CD4-positive, alpha-beta T cell treated with Interleukin-17A for 1 hour (primary cell): ENCODE measurements at places on chromosomes 1 and 21.

DNA sequence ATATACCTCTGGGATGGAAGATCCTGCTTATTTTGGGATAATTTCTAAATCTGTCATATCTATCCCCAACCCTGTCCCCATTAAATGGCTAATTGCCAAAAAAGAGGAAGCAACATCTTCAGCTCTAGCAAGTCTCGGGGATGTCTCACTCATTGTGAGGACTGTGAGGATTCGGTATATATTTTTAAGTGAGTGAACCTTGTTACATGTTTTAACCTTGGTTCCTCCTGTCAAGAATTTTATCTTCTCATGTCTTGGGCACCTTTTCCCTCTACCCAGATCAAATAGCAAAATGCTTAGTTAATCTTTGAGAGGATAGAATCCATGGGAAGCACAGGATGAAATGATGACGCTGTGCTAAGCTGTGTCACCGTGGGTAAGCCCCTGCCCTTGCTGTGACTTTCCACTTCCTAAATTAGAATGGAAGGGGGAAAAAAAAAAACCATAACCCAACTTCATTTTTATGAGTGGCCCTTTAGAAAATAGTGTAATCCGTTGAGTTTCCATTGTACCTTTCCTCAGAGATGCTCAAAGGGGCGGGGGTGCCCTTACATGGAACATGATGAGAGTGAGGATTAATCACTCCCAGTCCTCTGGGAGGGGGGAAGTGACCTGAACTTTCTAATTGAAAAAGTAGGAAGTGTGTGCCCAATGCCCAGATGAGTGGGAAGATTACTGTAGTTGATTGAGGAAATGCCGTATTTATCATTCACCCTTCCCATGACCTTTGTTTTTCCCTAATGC is 7.6 kb downstream of the ATP1A1 start:
- no peak for DNase-seq

DNA sequence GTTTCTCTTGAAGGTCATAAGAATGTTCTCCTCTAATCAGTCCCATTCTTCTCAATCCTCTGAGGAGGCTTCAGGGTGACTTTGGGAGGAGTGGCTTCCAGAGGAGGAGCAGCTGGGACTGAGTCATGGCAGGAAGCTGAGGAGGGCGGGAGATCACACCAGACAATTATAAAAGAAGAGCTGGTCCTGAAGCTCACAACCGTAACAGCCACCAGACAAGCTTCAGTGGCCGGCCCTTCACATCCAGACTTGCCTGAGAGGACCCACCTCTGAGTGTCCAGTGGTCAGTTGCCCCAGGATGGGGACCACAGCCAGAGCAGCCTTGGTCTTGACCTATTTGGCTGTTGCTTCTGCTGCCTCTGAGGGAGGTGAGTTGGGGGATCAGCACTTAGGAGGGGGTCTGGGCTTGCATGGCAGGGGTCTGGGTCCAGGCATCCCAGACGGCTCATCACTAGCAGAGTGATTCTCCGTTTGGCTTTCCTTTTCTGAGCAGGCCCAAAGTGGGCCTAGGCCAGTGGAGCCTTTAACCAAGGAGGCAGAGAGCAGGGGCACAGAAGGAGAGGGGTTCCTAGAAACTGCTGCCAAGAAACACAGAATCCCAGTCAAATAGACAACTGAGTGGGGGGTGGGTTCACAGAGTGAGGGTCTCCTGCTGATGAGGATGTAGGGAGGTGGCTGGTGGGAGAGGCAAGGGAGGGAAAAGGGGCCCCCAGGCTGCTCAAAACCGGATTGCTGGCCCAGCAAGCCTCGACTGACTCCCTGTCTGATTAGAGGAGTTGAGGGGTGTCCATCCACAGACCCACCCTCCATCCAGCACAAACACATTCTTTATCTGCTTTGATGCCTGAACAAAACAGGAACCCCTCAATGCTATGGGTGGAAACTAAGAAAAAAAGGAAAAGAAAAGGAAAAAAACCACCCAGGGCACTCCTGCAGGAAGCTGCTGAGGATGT is at the start of gene ECM1:
Gene ECM1, plus strand, starts transcription at position 198 of the 953 bp plus-strand sequence. Its CDS starts 101 bp downstream, at position 299.
- no peak for DNase-seq

- DNase-seq, result no peak
Measured at GRCh38 chr1:109541102-109541501, 1.4 kb downstream of the GPR61 start.

GRCh38 chr1:185438936-185439335 is 121.9 kb upstream of the IVNS1ABP start:
- no peak for DNase-seq

- DNase-seq, result no peak
Measured at GRCh38 chr1:38571726-38572125, 287.8 kb downstream of the RRAGC start.

- no peak for DNase-seq
Measured at GRCh38 chr1:156765666-156766065, 1.7 kb upstream of the PRCC start.

- DNase-seq, result no peak
Measured at GRCh38 chr1:3944578-3945125, 44.6 kb upstream of the C1orf174 start.

GRCh38 chr1:14366091-14367018 is 232.1 kb upstream of the KAZN start:
- DNase-seq, result no peak

- no peak for DNase-seq
Measured at GRCh38 chr1:150516616-150517015, 1.1 kb downstream of the FALEC start.

GRCh38 chr1:56897150-56898004 is 42.8 kb downstream of the C8A start:
- no peak for DNase-seq

- DNase-seq, result no peak
Measured at GRCh38 chr1:67618285-67619018, 66.5 kb upstream of the GADD45A start.

DNA sequence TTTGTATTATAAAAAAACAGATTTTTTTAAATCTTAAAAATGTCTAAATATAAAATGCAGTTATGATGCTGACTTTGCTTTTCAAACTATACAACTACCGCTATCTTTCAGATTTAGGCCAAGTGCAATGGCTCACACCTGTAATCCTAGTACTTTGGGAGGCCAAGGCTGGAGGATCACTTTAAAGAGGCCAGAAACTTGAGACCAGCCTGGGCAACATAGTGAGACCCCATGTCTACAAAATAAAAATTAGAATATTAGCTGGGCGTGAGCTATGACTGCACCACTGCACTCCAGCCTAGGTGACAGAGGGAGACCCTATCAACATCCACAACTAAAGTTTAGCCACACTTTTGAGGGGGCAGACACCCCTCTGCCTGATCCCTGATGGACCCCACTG is 20.3 kb downstream of the ZBTB17 start:
- DNase-seq, result no peak

DNA sequence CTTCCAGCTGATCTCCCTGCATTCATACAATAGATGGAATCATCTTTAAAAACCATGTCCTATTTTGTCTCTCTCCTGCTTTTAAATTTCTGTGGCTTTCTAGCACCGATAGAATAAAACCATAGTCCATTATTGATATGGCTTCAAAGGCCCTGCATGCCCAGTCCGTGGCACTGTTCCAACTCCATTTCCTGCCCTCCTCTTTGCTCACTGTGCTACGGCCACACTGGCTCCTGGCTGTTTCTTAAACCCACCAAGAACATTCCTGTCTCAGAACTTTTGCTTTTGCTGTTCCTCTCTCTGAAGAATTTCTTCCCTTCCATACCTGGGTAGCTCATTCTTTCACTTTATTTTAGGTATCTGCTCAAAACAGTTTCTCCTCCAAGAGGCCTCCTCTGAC is 7.2 kb downstream of the SLAMF1 start:
- DNase-seq, result no peak

- no peak for DNase-seq
Measured at GRCh38 chr1:237269938-237270337, 228.0 kb downstream of the RYR2 start.

GRCh38 chr21:28436286-28436932 is 556.3 kb downstream of the LTN1 start:
- DNase-seq, result no peak

DNA sequence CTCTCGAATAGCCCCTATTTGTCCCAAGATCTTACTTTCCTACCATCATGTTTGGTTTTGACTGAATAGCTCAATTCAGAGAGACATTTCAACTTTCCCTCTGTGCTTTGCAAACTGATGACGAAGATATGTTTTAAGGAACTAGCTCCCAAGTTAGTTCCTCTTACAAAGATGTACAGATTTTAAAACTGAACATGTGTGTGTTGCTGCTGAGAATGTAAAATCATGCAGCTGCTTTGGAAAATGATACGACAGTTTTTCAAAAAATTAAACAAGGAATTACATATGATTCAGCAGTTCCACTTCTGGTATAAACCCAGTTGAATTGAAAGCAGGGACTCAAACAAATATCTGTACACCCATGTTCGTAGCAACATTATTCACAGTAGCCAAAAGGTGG is 33.6 kb downstream of the KIF26B start:
- no peak for DNase-seq

DNA sequence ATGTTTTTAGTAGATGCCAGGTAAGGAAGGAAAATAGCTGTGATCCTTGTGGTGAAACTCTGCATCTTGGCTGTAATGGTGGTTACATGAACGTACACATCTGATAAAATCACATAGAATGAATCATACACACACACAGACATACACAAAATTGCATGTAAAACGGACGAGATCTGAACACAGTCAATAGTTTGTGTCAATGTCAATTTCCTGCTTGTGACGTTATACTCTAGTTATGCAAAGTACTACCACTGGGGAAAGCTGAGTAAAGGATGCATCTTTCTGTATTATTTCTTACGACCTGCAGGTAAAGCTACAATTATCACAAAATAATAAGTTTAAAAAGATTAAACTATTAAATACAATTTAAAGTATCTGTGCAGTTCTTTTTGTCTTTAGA is 493.7 kb upstream of the ZP4 start:
- no peak for DNase-seq

GRCh38 chr1:17849216-17849615 is 94.1 kb downstream of the ACTL8 start:
- DNase-seq, result no peak

- DNase-seq, result no peak
Measured at GRCh38 chr1:185069202-185069772, 23.9 kb downstream of the RNF2 start.

DNA sequence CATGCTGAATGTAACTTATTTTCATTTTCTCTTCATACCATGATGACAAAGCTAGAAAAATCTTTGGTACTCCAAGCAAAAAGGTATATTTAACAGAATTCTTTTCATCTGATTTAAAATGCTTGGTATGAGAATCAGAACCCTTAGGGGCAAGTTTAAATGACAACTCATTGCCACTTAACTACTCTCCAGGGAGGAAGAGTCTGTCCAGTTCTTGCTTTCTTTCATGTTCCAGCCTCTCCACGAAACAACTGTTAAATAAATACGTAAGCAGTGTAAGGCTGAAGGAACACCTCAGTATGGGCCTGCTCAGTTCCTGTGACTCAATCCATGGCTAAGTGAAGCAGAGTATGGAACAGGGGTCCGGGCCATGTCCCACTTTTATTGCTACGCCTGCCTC is 1.6 kb downstream of the LCE2A start:
- DNase-seq, result no peak

GRCh38 chr1:174769961-174770549 is 229.7 kb upstream of the CACYBP start:
- peak; percentile 70 for DNase-seq

GRCh38 chr1:208533746-208534598 is 289.8 kb upstream of the PLXNA2 start:
- DNase-seq, result no peak

DNA sequence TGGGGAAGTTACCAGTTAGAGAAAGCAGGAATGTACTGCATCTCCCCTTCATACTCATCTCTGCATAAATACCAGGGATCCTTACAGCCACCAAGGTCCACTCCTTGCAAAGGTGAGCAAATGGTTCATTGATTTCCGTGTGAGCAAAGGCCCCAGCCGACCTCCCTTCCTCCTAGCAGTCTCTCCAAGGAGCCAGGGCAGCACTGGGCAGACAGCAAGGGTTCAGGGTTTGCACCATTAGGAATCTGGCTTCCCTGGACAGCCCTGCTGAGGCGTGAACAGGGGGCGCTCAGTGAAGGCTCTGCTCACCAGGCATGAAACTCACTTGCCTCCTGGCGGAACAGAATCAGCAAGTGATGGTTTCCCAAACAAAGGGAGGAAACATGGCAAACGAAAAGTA is 65.7 kb downstream of the MRPL37 start:
- DNase-seq, result no peak

- no peak for DNase-seq
Measured at GRCh38 chr1:172354291-172355274, 65.9 kb upstream of the C1orf105 start.

GRCh38 chr21:42659416-42660117 is 6.1 kb downstream of the PDE9A start:
- no peak for DNase-seq

DNA sequence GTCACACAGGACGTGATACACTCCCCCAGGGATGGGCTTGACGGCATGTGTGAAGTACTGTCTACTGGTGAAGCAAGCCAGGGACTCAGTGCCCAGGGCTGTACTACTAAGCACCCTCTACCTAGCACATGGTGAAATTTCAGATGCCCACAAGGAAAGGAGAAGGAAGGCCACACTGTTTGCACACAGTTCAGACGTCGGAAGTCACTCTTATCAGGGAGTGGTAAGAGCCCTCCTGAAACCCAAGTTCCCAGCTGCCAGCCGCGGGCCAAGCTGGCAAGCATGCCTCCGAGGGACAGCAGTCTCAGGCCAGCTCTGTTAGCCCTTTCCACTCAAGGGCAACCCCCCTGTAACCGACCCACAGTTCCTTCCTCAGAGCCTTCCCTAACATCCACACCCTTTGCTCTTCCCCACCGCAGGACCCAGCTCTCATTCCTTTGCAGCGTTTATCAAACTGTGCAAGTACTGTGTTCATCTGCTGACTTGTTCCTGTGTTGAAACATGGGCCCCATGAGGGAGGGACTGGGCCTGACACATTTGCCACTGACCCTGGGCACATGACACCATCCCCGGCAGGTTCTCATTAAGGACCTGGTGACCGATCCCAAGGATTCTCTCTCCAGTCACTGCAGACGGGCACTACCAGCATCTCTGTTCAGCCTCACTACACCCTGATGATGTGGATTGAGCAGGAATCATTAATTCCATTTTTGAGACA is 58.5 kb downstream of the SLC66A1 start:
- no peak for DNase-seq

GRCh38 chr1:16174886-16175598 is 19.2 kb upstream of the EPHA2 start:
- no peak for DNase-seq

DNA sequence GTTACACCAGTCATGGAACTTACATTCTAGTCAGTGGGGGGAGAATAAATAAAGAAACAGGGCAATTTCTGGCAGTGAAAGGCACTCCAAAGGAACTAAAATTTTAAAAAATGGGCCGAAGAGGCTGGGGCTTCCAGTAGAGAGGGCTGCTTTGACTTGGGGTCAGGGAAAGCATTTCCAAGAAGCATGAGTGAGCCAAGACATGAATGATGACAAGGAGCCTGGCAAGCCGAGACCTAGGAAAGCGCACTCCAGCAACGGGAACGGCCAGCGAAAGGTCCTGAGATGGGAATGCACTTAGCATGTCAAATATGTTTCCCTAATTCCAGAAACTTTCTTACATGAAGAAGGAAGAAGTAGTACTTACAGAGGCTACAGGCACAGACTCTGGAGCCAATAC is 95.4 kb upstream of the NGF start:
- DNase-seq, result no peak

- DNase-seq, result no peak
Measured at GRCh38 chr1:119288751-119289150, 79.8 kb upstream of the HAO2 start.

GRCh38 chr1:160399544-160400222 is 681 bp upstream of the VANGL2 start:
- no peak for DNase-seq
